ENCODE measurements at places on chromosomes 6 and 20.

DNA sequence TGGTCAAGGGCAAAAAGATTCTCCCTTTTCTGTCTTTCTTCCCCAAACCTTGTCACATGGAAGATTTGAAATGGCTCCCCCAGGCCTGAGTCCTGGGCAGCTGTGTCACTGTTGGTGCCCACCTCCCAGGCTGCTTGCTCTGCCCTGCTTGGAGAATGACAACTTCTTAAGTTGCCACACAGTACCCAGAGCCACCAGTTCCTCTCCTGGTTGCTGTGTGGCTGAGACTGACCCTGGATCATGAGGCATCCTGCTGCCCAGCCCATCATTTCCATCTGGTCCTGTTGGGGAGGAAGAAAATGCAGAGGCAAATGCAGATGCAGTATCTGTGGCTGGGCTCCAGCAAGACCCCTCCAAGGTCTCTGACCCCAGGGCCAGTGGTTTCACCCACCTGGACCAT is 113.7 kb downstream of the PHACTR3 start:
- DNase-seq, result no peak

- peak; percentile 17 for DNase-seq
These were observed 270.3 kb downstream of the NKAIN2 start for GRCh38 chr6:124073820-124074587.

DNA sequence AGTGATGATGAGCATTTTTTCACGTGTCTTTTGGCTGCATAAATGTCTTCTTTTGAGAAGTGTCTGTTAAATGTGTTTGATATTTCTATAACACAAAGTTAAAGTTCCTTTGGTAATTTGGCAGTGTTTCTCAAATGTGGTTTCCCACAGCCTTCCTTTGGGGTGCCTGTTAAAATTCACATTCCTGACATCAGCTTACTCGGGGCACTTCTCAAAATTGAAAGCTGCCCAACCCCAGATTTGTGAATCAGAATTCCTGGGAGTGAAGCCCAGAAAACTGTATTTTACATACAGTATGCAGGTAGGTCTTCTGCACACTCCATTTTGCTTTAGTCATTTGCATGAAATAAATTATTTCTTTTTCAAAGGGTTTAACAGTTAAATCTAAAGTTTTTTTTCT is 207.9 kb downstream of the GMPR start:
- no peak for DNase-seq

DNA sequence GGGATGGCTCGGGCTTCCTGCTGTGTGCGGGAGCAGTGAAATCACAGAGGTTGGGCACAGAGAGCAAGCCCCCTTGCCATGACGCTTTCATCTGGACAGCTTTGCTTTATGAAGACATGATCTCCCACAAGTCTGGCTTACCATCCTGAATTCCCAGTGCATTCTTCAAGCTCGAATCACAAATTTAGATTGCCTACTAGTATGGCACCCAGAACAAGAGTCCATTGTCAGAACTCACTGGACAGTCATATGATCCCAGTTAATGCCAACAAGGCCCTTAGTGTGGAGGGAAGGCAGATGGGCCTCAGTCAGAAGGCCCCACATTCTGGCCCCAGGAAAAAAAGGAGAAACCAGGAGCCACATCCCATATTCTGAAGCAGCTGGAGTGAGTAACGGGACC is 147.3 kb upstream of the FOXQ1 start:
- DNase-seq, result no peak

DNA sequence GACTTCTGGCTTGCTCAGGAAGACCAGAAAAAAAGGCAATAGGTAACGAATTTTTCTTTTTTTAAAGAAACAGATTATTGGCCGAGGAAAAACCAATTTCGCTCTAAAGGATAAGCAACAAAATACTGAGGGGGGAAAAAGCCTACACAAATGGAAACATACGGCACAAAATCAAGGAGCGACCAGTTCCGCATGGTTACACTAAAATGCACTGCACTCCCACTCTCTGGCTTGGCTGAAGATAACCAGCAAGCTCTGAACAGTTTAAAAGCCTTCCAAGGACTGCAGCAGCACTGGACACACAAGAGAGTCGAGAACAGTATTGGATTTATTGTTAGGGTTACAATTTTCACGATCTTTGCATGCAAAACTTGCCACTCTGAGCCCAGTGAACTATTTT is 881 bp upstream of the MAP7 start:
- no peak for DNase-seq

GRCh38 chr20:63547725-63548480 is at the start of gene SRMS:
TSS of gene SRMS (minus strand) at chr20:63547749. CDS start at chr20:63547463, 286 bp downstream.
- DNase-seq, result peak; percentile 70

DNA sequence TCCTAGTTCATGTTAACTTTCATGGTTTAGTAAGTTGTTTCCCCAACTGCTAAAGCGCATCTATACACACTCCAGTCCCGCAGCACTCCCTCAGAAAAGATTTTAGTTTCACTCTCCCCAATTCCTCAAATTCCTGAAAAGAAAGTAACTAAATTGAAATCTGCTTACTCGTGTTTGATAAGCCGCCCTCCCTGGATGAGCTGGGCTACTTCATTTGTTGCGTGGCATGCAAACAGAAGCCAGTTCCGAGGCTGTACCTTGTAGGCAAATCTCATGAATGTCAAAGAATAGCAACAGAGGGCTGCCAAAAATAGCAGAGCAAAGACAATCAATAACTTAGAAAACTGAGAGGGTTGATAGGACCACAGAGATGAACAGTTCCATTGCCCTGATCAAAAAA is 16.9 kb downstream of the MPC1 start:
- DNase-seq, result peak; percentile 71

- no peak for DNase-seq
These were observed 83.2 kb downstream of the MDGA1 start for GRCh38 chr6:37614491-37614890.

GRCh38 chr6:30554962-30555815 is 1.1 kb downstream of the GNL1 start:
- DNase-seq, result peak; percentile 71

DNA sequence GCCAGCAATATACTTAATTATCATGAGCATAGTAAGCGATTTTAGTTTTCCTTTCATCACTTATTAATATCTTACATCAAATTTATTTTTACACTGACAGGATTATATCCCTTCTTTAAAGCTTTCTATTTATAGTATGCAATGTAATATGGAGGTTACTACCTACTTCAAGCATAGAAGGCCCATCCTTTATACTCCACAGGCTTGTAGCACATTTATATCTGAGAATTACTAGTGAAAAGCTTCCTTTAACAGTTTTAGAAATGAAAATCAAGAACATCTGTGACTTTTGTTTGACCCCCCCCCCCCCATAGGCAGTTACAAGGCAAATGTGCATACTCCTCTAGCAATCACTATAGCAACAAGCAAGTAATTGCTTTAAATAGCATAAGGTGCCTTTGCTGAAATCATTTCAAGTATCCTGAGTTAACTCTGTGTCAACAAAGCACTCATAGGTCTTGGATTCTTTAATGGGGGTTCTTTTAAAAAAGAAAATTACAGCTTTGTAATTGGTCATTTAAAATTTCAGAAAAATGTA is 917.7 kb downstream of the PHF3 start:
- no peak for DNase-seq

GRCh38 chr6:90083891-90084290 is 189.6 kb downstream of the GJA10 start:
- DNase-seq, result no peak

- no peak for DNase-seq
These were observed 37.1 kb upstream of the EZR start for GRCh38 chr6:158856261-158856660.

- no peak for DNase-seq
These were observed 207.4 kb downstream of the FNDC1 start for GRCh38 chr6:159376516-159377158.

DNA sequence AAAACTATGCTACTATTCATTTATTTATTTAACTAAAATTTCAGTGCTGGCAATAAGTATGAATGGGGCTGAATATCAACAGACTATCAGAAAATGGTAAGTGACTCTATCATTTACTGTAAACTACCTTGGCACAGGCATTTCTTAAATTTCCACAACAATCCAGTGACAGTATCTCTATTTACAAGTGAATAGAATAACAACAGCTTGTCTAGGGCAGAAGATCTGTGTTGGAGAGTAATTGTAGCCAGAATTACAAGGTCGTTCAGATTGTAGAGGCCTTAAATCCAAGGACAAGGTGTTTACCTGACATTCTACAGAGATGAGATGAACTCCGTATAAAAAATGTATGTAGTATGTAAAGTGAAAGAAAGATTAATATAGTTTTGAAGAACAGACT is 193.8 kb upstream of the SIM1 start:
- peak; percentile 57 for DNase-seq

DNA sequence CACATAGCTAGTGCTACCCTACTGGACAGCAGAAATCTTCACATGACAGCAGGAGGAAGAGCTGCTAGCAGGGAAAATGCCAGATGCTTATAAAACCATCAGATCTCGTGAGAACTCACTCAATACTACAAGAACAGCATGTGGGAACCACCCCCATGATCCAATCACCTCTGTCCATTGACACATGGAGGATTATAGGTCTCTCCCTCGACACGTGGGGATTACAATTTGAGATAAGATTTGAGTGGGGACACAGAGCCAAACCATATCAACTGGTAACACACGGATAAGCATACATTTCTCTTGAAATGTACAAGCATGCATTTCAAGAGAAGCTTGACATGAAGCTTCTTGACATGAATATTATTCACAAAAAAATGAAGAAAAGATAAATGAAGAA is 64.1 kb downstream of the MMS22L start:
- no peak for DNase-seq

DNA sequence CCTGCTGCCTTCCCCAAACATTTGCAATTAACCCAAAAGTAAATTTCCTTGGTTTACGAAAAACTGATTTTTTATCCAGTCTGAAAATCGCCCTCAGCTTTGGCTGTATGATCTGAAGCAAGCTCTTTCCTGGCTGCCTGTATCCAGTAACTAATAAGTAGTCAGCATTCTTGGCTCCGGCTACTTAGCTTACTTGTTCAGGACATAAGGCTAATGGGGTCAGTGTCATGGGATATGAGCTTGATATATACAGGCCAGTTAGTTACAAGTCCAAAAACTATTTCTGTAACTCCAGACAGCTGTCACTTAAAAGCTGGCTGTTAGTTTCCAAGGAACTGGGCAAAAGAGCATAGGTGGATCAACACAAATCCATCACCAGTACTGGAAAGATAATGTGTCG is 56.2 kb downstream of the KHDC1L start:
- DNase-seq, result no peak

GRCh38 chr6:137217801-137218472 is 1.2 kb downstream of the IFNGR1 start:
- no peak for DNase-seq

All from GM23338 (cell line).